Left cardiac atrium (tissue), 4 donors: ENCODE measurements at places on chromosomes 6 and 20. TPM values are rescaled to one million over a fixed set of nuclear protein-coding genes. Genes with fewer than 3 reads are reported as not detected.

GRCh38 chr20:53895385-53895755, 175.0 kb downstream of the BCAS1 start:
- DNase-seq = no peak

GRCh38 chr20:40774252-40774651, 85.2 kb upstream of the MAFB start:
- no peak for DNase-seq

DNA sequence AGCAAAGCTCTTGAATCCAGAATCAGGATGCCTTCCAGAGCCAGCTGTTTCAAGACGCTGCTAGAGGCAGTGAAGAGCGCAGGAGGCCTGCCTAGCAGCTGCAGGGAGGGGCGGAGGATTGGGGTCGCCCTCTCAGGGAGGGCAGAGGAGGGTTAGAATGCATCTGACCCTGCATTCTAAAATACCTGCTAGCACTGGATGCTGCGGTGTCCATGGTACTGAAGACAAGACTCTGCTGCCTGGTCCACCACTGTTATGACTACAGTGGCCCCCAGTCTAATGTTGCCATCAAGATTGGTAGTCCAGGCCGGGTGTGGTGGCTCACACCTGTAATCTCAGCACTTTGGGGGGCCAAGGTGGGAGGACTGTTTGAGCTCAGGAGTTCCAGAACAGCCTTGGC, 193.7 kb upstream of the PROKR2 start:
- DNase-seq = no peak

GRCh38 chr6:143559051-143559660, 47.6 kb upstream of the FUCA2 start:
- no peak for DNase-seq

DNA sequence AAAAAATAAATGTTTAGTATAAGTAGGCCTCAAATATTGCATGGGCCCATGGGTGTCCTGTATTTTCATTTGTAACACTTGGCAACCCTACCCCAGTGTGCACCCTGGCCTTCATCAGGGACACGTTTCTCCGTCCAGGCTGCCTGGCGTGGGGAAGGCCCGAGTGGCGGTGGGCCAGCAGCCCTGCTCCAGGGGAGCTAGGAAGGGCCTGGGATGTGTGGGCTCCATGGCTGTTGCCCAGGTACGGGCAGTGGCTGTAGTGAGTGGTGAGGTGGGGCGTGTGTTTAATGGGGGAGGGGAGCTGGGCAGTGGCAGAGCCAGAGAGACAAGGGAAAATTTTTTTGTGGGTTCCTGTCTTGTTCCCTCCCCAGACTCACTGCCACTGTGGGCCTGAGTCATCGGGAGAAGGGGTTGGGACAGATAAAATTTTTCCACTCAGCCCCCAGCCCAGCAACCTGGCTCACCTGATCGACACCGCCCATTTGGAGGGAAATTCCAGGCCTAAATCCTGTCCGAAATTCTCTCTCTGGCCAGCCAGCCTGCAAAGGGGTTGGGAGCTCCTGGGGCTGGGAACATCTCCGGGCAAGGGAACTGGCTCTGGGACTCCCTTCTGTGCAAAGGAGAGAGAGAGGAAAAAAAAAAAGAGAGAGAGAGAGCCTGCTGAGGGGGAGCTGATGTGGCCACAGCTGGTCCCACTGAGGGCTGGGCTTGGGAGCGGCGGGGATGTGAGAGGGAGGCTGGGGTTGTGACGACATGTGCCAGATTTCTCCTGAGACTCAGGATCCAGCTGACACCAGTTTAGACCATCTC, 32.5 kb upstream of the VEGFA start:
- no peak for DNase-seq

- no peak for DNase-seq
These were observed 300.5 kb downstream of the PLCB1 start for GRCh38 chr20:8432435-8433148.

MUC22 gene
- total RNA-seq = 0.06 TPM
